ENCODE measurements at places on chromosomes 2 and 18.

DNA sequence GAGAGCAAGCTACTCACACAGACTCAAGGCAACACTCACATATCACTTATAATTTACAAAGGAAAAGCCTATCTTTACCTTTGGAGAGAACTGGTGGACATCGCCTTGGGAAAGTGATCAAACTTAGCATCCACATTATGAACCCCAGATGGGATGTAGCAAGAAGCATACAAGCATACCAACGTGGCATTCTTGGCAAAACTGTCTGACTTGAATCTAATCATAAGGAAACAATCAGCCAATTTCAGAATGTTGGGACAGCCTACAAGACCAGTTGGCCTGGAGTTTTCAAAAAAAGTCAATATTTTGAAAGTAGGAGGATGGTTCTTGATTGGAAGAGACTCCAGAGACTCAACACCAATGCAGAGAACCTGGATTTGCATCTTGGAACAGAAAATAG lies 79.1 kb upstream of the PMAIP1 start:
- DNase-seq, result no peak

GRCh38 chr2:78979380-78980151 lies 45.9 kb upstream of the REG3G start:
- no peak for DNase-seq

DNA sequence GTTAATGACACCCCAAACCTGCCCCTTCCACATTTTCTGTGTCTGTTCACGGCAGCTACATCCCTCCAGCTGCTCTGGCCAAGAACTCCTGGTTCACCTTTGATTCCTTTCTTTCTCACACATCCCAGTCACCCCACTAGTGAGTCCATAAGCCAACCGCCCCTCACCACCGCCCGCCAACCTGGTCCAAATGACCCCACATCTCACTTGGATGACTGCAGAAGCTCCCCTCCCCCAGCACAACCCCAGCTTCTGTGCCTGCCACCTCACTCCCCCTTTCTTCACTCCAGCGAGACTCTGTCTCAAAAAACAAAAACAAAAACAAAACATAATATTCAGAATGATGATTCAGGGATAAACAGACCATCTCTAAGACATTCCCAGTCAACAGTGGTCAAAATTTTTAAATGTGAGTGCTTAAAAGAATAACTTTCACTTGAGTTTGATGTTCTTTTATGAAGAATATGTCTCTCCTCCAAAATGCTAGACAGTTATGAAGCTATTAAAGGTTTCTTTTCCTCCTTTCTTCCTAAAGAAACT lies 3.2 kb downstream of the CYS1 start:
- DNase-seq, result no peak

GRCh38 chr2:28745876-28746275 lies 5.8 kb upstream of the PPP1CB start:
- no peak for DNase-seq

DNA sequence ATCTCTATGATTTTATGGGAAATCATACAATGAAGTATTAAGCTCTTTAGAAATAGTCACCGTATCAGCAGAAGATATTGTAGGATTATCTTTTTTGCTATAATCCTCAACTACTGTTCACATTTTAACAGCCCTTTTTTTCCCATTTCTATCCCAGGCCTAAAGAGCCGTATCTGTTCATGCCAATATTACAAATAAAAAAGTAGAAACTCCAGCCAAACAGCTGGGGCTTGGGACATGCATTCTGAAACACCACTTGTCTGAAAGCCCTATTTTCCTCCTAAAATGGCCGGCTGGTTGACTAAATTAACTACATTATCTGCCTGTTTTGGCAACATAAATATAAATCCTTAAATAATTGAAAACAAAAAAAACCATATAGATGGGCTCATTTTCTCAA lies 477.8 kb downstream of the CDH2 start:
- DNase-seq, result no peak

DNA sequence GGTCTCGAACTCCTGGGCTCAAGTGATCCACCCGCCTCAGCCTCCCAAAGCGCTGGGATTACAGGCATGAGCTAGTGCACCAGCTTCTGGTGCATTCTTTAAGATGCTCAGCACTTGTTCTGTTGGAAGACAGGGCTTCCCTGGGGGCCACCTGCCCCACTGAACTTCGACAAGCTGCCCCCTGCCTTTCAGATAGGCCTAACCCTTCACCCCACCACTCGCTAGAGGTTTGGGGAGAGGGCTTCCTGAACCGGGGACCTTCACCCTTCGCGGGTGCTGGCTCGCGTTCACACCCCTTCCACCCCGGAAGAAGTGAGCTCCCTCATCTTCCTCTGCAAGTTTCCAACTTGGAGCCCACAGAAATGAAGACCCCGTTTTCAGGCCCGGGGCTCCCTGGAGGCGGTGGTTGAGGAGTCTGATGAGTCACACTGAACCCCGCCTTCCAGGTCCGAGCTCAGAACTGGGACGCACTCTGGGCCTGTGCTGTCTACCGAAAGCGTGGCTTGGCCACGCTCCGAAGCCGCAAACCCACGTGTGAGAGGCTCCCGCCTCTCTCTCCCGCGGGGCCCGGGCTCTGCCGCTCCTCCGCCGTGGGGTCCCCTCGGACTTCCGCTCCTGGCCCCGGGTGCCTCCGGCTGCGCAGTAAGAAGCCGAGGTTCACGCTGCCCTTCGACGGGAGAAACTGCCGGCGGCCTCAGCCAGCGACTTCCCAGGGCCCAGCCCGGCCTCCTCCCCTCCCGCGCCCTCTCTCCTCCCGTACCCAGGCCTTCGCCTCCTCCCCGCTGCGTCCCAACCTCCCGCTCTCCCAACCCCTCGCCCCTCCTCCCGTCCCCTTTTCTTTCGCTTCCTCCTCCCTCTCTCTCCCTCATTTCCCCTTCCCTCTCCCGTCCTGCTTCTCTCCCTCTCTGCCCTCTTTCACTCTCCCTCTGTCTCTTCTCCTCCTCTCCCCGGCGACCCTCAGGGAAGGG lies 47.5 kb upstream of the SP3 start:
- no peak for DNase-seq

DNA sequence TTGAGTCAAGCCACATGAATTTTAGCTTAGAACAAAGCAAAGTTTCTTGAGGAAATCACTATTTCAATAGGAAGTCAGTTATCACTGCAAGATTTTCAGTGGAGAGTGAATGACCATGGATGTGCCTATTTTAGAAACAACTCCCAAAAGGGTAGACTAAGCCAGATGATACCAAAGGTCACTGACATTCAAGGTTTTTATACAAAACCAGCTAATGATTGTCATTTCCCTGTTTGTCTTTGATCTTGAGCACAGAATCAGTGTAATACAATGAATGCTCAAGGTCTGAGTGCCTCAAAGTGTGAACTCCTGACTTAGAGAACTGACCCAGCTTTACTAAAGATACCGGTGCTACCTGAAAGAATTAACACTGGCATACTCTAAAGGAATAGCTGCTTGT lies 60.5 kb downstream of the CDH2 start:
- DNase-seq, result no peak

GRCh38 chr2:241040081-241040803 lies 41.8 kb downstream of the SNED1 start:
- no peak for DNase-seq

DNA sequence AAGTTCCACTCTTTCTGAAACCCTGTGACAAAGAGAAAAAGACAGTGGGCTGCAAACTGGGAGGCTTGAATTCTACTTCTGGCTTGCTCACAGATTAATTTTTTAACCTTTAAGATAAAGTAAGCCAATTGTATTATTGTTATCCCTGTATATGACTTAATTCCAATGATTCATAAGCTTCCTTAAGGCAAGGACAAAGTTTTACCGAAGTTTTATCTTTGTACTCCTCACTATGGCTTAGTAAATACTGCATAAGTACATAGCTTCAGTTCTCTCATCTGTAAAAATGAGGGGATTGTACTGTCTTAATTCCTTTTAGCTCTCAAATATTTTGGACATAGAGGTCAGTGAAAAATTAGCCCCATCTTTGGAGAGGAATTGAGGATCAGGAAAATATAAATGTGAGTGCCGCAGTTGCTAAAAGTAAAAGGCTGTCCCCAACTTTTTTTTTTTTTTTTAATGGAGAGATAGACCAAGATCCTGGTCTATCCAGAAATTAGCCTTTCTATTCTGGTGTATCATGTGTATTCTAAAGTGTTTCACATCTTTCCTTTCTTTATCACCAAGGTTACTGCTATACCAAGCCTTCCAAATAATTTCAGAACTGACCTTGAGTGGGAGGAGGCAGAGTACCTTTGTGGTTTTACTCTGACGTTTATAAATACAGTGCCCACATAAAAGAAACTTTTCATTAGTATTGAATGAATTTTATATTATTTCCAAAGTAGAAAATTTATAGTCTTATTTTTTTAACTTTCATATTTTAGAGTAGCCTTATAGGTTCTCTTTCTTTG lies 13.3 kb downstream of the RELCH start:
- DNase-seq, result no peak

DNA sequence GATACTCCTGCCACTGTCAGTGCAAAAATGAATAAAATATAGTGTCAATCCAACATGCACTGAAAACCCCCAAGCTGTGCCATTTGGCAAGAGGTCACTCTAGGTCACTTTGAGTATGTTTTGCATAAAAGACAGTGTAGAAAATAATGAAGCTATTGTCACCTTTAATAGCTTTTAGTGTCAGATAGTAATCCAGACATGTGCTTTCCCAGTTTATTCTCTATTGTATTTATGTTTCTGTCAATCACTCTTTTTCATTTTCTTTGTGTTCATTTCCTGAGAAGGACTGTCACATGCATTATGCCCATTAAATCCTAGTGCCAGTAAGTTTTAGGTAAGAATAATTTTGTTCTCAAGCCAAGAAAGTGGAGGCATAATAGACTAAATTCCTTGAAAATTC lies 1073.9 kb upstream of the CDH2 start:
- DNase-seq, result no peak

DNA sequence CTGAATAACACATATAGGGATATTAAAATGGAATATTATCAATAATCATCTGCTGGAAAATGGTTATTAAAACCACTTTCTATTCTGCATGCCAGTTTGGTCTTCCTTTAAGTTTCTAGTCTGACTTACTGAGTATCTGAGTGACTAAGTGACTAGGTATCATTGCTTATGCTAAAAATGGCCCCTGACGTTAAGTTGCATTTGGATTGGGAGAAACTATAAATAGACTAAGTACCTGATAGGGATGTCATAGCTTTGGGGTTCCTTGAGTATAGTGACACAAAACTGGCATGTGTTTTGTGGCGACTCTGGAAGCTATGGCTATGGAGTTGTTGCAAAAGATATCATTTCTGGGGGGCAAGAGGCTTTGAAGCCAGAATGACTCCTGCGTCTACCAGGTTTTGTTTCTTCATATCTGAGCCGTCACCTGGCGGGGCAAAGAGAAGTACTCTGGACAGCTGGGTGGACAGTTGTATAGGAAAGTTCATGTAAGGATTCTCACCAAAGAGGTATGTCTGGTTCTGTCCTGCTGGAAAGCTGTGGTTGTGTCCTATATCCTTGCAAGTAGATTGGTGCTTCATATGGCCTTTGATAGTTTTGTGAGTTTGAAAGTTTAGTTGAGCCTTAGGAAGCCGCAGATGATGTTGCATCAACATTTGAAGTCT lies 17.9 kb downstream of the ITGAV start:
- no peak for DNase-seq
